Esophagus squamous epithelium (tissue), 5 donors: ENCODE measurements at places on chromosomes 6 and 20.

GRCh38 chr20:62830821-62831220 lies 14.0 kb downstream of the COL9A3 start:
- DNase-seq: no peak

- no peak for DNase-seq
Observed at GRCh38 chr20:32798046-32798981, 21.4 kb upstream of the MAPRE1 start.

- no peak for DNase-seq
Observed at GRCh38 chr6:159676890-159677505, 16.0 kb downstream of the SOD2 start.

- DNase-seq: no peak
Observed at GRCh38 chr6:45350186-45350710, 22.1 kb downstream of the RUNX2 start.

DNA sequence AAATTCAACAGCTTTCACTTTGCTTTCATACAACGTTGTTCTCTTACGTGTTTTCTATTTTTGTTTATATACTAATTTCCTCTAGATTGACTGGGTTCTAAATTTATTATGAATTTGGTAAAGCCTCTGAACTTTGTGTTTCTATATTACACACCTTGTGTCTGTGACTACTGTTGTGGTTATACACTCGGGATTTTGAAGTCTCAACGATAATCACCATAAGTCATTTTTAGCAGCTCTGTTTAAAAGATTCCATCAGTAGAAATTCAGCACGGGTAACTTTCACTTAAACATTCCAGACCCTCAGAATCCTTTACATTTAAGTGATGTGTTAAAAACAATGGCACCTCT lies 31.8 kb upstream of the HBS1L start:
- DNase-seq: no peak

GRCh38 chr20:48938670-48939069 lies 17.2 kb downstream of the ARFGEF2 start:
- no peak for DNase-seq

DNA sequence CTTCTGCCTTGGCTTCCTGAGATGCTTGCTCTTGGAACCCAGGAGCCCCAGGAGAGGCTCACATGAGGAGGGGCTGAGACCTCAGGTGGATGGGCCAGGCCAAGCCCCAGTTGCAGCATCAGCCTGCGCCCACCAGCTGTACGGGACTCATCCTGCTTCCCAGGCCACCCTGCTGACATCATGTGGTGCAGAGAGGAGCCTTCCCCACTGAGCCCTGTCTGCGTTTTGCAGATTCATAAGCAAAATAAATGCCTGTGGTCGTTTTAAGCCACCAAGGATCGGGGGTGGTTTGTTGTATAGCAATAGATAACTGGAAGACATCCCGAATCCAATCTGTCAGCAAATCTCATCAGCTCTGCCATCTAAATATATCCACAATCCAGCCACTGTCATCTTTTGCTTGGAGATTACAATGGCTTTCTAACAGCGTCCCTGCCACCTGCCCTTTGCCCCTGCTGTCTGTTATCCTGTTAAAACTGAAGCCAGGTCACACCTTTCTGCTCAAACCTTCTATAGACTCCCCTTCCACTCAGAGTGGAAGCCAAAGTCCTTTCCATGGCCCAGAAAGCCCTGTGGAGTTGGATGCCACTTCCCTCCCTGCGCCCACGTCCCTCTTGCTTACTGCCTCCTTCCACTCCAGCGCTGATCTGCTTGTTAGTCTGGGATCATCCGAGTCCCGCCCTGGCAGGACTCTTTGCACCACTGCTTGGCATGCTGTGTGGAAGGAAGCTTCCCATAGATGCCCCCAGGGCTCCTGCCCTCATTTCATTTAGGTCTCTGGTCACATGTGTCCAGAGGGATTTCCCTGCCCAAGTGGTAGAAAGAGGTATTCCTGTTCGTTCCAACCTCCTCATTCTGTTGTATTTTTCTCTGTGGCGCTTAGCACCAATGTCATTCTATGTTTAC lies 24.0 kb upstream of the MLN start:
- no peak for DNase-seq

- no peak for DNase-seq
Observed at GRCh38 chr6:8888468-8888867, 453.1 kb upstream of the SLC35B3 start.

GRCh38 chr6:1599469-1599868 lies 10.2 kb upstream of the FOXC1 start:
- DNase-seq: no peak

GRCh38 chr6:143949535-143949934 lies 58.5 kb downstream of the PLAGL1 start:
- DNase-seq: no peak

DNA sequence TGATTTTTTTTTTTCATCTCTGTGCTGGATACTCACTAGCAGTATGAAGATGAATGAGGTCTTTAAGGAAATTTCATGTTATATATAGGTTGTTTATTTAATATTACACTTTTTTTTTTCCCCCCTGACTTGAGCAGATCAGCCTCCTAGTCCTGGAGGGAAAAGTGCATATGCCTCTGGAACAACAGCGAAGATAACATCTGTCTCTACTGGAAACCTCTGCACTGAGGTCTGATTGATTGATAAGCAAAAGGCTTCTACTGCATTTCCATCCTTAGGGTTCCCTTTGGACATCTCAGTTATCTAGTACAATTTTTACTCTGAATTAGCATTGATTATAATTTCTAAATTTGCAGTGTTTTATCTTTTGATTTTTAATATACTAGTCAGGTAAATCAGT lies 49.8 kb upstream of the KIF25 start:
- DNase-seq: no peak

DNA sequence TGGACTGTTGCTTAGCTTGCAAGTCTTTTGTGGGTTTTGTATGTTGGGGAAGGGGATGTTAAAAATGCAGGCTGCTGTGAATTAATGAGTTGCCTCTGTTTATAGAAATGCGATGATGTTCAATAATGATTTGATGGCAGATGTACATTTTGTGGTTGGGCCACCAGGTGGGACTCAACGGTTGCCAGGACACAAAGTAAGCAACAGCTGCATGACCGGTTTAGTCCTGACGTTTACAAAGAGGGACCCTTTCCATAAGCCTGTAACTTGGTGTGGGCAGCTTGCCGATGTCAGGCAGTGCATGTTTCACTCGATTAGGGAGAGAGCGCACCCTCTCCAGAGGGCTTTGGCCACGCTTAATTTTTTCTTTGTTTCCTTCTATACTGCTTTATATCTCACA lies 1.3 kb downstream of the BTBD3 start:
- no peak for DNase-seq

- DNase-seq: no peak
Observed at GRCh38 chr6:27861276-27861840, 50.8 kb downstream of the OR2B2 start.

DNA sequence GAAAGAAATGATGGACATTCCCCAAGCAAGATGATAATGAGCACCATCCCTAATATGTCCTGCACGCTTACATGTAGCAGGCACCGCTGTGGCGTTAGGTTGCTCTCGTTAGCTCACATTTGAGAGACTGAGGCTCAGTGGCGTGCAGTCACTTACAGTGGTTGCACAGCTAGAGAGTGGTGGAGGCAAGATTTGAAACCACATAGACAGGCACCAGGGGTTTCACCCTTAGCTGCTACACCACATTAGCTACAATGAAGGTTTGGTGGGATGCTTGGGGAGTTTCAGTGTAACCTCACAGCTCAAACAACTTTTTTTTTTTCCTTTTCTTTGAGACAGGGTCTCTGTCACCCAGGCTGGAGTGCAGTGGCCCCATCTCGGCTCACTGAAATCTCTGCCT lies 3.7 kb downstream of the COX4I2 start:
- DNase-seq: no peak

- DNase-seq: no peak
Observed at GRCh38 chr6:35368038-35368887, 25.9 kb downstream of the PPARD start.

- DNase-seq: no peak
Observed at GRCh38 chr20:24098886-24099285, 110.3 kb upstream of the GGTLC1 start.

- DNase-seq: no peak
Observed at GRCh38 chr20:34472246-34472925, 43.8 kb upstream of the DYNLRB1 start.

GRCh38 chr6:100663219-100663863 lies 198.6 kb upstream of the SIM1 start:
- no peak for DNase-seq

DNA sequence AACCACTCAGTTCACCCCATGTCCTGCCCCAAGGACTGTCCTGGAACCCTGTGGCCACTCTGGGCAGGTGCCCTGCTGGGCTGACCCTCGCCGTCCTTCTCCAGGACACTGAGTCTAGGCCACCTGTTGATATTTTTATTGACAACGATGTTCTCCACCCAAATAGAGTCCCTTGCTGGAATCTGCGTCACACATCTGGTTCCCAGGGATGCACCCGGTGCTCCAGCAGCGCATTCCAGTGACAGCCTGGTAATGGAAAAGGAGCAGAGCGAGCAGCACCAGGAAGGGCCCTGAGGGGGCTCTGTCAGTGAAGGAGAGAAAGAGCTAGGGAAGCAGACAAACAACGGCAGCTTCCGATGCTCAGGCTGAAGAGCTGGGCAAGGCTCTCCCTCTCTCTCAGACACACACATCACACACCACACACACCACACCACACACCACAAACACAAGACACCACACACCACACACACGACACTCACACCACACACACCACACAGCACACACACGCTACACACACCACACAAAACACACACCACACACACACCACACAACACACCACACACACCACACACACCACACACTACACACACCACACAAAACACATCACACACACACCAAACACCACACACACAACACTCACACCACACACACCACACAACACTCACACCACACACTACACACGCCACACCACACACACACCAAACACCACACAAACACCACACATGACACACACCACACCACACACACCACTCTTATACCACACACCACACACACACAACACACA lies 117.9 kb upstream of the THBS2 start:
- no peak for DNase-seq

DNA sequence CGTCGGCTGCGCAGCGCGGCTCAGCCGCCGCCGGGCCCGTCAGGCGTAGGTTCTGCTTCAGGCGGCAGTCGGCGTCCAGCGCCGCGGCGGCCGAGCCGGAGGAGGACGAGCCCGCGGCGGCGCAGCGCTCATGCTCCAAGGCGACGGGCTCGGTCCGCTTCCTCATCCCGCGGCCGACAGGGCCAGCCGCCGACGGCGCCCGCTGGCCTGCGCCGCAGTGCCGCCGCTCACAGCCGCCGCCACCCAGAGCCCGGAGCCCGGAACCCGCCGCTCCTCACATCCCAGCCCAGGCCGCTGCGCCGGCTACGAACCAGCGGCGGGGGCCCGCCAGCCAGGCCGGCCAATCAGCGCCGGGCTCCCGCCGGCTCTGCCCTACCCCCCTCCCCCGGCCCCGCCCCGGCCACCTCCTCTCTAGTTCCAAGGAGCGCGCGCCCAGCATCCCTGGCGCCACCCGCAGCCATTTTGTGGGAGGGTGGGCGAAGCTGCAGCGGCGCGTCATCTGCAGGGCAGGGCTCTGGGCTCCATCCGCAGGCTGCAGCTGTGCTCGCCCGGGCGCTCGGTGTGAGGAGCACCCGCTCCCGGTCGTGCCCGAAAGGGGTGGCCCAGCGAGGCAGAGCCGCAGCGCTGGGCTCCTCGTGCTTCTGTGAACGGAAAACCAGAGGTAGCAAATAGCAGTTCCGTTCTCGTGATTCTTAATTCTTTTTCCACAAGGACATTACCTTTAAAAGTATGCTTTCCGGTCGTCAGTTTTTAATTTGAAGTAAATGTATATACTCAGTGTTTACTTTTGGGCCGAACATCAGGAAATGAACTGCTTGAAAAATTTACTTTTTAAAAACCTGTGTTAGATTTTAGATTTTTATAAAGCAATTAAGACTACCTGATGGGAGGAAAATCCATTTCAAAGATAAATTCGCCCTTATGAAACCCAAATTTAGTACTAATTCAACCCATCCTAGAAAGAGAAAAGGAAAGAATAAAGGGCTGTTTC lies at the start of gene ABHD12:
Gene ABHD12, minus strand, starts transcription at position 298 of the 991 bp plus-strand sequence. Its CDS starts 132 bp downstream, at position 166.
- peak; percentile 63 for DNase-seq

DNA sequence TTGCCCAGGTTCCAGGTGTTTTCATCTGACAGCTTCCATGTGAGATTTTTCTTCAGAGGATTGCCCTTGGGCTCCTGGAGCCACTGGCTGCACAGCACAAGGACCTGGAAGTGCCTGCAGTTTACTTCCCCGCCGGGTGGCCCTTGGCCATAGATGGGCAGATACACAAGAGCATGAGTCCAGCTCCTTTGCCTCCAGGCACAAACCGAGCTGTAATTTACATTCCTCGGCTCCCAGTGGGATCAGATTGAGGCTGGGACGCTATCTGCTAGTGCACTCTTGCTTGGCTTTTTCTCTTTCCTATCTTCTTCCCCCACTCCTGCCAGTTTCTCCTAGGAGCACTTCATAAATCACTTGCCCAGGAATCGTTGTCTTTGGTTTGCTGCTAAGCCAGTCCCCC lies 85.4 kb upstream of the RALY start:
- no peak for DNase-seq

DNA sequence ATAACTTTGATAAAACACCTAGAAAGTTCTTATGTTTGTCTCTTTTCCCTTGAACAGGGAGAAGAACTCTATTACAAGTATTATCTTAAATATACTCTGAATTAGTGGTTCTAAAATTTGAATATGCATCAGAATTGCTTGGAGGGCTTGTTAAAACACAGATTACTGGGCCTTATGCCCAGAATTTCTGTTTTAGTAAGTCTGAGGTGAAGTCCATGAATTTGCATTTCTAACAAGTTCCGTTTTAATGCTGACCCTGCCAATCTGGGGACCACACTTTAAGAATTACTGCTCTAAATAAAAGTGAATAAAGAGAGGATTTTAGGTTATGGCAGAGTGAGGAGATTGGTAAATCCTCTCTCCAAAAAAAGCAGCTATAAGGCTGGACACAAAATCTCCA lies 168.1 kb upstream of the FLRT3 start:
- no peak for DNase-seq

- no peak for DNase-seq
Observed at GRCh38 chr20:5430670-5431069, 113.9 kb upstream of the PROKR2 start.

DNA sequence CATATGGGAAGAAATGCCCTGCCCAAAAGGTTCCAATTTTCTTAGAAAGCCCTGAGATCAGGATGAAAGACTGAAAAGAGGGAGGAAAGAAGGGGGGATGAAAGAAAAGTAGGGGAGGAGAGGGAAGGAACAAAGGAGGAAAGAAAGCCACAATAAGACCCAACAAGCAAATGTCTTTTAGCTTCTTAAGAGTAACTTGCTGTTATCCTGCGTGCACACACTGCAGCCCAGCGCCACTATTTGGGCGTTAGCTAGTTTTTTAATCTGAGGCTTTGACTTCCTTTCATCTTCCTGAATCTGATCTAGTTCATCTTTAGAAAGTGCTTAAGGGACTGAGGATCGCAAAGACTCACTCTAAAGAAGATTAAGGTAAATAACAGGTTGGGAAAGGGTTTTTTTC lies 77.4 kb upstream of the HDDC2 start:
- DNase-seq: no peak

GRCh38 chr6:129385117-129385516 lies 324.9 kb downstream of the ARHGAP18 start:
- no peak for DNase-seq
